ENCODE measurements at places on chromosomes 7 and 10. TPM values are rescaled to one million over a fixed set of nuclear protein-coding genes. Genes with fewer than 3 reads are reported as not detected.

DNA sequence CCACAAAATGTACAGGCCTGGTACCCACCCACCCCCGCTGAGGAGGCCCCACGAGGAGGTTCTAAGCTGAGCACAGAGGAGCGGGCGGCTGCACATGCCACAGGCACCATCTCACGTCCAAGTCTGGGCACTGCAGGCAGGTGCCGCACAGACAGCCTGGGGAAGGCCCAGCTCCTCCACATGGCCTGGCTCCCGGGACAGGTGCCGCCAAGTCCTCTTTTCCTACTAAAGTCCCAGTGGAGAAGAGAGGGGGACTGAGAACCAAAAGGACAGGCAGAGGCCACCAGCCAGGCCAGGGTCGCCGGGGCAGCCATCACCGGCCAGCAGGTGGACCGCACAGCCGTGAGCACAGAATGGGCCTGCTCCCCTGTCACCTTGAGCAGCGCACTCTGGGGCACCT is 91.1 kb downstream of the MAD1L1 start:
- no peak for DNase-seq

DNA sequence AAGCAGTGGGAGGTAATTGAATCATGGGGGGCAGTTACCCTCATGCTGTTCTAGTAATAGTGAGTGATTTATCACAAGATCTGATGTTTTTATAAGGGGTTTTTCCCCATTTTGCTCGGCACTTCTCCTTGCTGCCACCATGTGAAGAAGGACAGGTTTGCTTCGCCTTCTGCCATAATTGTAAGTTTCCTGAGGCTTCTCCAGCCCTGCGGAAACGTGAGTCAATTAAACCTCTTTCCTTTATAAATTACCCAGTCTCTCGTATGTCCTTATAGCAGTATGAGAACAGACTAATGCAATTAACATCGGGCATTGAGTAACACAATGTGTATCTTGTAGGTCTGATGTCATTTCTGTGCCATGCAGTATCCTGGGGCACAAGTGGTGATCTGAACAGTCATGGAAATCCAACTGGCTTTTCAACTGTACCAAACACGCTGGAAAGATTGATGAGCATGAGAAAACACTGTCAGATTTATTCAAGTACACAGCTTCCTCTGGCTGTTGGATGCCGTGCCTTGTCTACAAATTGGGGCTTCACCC is 208.6 kb upstream of the KIAA1217 start:
- DNase-seq, result no peak

AQP1 gene
- 527 TPM for polyA plus RNA-seq

ITGB8 gene
- polyA plus RNA-seq, result 1.5 TPM
